RCC 7860 (cell line): ENCODE measurements at places on chromosomes 2 and 18.

GRCh38 chr2:215503381-215503780 is 67.5 kb upstream of the FN1 start:
- no peak for DNase-seq

GRCh38 chr2:133906396-133906795 is 338.1 kb upstream of the NCKAP5 start:
- DNase-seq = no peak

DNA sequence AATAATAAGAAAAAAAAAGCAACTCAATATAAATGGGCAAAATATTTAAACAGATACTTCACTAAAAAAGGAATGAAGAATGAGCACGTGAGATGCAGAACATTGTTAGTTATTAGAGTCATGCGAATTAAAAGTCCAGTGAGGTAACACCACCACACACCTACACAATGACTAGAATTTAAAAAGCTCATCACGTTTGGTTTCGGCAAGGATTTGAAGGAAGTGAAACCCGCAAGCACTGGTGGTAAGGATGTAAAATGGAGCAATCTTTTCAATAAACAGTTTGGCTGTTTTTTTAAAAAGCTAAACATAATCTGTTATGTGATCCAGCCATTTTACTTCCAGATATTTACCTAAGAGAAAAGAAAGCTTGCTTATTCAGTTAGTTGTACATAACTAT is 1181.6 kb upstream of the CELF4 start:
- no peak for DNase-seq

DNA sequence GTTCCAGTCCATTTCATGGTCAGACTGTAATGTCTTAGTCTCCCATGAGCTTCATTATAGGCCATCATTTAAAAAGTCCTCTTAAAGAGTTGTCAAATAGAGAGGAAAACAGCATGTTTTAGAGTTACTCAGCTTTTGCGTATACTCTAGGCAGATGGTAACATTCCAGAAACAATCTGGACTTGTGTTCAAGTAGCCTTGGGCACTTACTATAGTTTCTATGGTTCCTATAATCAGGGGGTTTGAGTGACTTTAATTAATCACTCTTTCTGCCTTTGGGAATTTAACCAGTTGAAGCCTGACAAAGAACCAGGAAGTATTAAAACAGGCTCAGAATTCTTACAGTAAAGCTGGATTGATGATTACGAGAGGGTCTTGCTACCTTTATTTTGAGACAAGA is 42.1 kb upstream of the SCN7A start:
- DNase-seq = no peak

- no peak for DNase-seq
These were observed 91.7 kb upstream of the MBOAT2 start for GRCh38 chr2:9095226-9095625.

- DNase-seq = no peak
These were observed 99.5 kb downstream of the MRO start for GRCh38 chr18:50720325-50720674.

DNA sequence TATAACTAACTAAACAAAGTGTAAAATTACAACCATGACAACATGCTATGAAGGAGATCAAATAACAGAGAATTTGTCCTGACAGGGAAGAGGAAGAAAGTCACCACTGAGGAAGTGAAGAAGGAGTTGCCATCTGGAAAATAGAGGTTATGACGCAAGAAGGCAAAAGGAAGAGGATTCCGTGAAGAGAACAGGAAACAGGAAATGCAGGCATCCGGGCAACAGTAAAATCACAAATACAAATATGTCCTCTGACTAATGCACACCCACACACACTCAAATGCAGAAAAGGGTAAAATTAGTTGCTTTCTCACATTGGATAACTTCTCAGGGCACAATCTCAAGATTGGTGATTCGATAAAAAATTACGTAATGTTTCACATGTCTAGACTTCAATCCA is 278.4 kb downstream of the TMX3 start:
- peak; percentile 29 for DNase-seq

- no peak for DNase-seq
These were observed 171.0 kb downstream of the SLC4A3 start for GRCh38 chr2:219798430-219798829.

GRCh38 chr2:381941-382727 is 94.2 kb upstream of the ALKAL2 start:
- no peak for DNase-seq

- no peak for DNase-seq
These were observed 167.6 kb downstream of the LNPK start for GRCh38 chr2:175834477-175834876.

DNA sequence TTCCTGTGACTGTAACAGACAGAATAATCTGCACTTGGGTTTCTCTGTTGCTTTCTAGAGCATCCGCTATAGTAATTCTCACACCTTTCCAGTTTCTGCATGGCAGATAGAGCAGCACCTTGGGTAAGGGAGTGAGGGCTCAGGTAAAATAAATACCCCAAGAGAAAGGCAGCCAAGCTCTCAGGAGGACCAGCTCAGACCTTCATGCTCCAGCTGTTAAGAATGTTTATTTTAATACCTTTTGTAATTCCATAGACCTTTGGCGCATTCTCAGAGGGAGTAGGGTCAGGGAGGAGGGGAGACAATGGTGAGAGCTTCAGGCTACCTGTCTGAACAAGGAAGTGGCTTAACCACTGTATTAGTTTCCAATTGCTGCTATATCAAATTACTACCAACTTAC is 16.2 kb upstream of the TMEM178A start:
- DNase-seq = no peak

GRCh38 chr2:43003702-43004101 is 211.3 kb upstream of the HAAO start:
- DNase-seq = no peak

DNA sequence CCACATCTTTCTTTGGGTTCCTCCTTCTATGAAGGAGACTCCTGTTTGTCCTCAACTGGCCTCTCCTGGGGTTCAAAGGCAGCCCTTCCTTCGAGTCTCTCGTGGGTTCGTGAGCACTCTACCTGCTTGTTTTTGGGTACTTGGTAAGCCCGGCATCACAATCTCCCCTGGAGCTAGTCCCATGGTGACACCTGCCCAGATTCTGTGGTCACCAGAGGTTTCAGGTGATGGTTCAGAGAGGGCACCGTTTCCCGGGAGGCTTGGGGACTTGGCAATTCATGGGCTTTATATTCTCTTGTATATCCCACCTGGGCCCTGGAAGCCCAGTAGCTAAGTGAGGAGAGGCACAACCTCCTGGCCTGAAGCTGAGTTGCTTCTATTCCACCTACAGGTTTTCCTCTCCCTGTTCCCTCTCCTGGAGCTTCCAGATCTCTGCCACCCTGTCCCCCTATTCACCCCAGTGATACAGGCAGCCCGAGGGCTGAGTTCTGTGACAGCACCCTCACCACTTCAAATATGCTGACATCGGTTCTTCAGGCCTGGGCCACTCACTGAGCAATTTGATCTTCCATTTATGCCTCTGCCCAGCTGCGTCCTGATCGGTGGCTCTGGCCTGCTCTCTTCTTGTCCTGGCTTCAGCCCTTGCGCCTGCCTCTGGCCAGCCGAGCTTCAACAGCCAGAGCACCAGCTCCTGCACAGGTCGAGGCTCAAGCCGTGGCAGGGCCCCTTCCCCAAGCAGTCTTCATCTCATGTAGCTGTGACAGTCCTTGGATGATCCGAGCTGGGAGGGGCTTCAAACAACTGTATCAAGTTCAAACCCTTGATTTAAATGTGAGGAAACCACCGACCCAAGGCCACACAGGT is 91.5 kb downstream of the MSH2 start:
- DNase-seq = no peak

GRCh38 chr2:198368089-198368488 is 563.7 kb downstream of the PLCL1 start:
- DNase-seq = no peak

- no peak for DNase-seq
These were observed 65.0 kb downstream of the UGGT1 start for GRCh38 chr2:128155970-128156369.

GRCh38 chr2:169294001-169294675 is 68.2 kb downstream of the LRP2 start:
- no peak for DNase-seq

DNA sequence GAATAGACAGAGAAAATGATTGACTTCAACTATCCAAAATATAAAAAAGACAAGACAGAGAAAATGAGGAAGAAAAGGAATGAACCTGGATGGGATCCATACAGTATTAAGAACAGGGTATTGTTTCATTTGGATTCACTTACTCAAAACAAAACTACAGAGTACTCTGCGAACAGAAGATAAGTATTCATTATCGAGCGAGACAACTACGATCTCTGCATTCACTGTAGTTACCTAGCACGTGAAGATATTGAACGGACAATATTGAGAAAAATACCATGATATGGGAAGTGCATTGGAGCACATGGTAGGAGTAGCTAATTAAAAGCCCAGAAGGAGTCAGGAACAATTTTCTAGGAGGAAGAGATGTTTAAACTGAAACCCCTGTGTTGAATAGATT is 1.0 kb upstream of the ORC2 start:
- DNase-seq = no peak

DNA sequence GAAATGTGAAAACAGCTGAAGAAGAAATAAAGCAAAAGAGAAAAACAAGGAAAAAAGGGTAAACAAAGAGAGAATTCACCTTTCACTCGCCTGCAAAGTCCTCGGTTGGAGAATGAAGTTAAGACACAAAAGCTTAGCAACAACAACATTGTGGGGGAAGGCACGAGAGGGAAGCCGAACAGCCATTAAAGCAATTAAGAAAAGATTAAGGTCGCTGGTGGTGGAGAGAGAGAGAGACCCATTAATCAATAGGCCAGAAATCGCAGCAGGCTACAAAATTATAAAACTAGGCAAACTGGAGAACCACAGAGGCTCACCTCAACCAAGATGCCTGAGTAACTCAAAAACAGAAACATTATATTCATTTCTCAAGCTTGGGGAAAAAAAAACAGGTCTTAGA is 120.0 kb upstream of the SIX3 start:
- DNase-seq = no peak

DNA sequence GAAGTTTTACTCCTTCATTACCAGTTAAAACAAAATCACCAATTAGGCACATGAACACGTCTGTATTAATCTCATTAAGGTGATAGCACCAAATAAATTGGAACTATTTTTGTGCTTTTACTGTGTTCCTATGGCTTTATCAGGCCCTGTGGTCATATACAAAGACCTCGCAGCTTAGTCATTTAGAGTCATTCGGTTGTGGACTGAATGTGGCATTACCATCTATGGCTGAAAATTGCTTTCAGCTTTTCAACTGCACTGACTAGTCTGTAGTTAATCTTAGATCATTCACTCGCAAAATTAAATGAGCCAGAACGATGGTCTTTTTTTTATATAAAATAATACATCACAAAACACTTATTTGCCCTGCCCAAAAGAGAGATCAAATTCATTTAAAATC is 601.7 kb downstream of the NR4A2 start:
- peak; percentile 16 for DNase-seq

DNA sequence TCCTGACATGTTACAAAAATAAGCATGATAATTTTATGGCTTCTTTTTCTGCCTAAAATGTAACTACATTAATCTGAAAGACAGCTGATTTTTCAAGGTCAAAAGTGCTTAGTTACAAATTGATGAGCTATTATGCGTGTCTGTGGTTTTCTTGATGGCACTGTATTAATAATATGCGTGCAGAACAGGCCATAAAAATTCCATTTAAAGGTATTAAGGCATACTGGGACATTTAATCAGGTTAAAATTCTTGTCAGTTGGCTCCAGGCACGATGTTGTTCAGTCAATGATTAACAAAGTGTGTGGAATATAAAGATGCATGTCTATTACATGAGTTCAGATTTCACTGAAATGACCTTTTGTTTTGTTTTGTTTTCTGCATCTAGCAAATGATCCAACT is 420.1 kb upstream of the ZNF804A start:
- no peak for DNase-seq

- DNase-seq = no peak
These were observed 320.0 kb downstream of the NCKAP5 start for GRCh38 chr2:133248264-133248663.

DNA sequence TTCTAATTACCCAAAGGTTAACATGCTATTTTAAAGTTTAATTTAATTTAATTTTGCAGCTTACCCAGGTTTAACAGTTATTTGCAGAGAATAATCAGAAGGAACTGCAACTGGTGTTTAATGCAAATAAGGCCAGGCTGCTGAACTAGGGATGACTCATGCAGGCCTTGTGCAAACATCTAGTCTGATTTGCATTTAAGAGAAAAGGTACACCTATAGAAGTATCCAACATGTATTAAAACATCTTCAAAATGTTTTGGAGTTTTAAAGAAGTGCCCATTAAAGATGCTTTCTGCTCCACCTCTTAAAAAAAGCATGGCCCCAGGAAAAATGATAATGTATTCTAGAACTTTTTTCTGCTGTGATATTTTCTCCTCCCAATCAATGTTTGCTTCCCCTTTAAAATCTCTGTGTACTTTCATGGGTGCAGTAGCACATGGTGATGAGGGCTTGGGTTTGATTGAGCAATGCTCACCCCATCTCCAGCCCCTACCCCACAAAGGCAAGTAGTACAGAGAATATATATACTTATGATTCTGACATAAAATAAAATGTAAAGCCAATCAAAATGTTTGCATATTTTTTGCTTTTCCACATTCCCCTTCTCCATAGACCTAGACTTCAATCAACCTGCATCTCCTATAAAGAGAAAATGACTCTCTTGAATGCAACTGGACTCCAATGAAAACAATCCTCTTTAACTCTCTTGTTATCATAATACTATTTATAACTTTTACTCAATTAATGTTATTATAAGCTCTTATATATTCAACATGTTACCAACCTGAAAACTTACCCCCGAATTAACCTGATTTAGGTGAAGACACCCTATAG is 54.1 kb downstream of the ATP8B1 start:
- no peak for DNase-seq

DNA sequence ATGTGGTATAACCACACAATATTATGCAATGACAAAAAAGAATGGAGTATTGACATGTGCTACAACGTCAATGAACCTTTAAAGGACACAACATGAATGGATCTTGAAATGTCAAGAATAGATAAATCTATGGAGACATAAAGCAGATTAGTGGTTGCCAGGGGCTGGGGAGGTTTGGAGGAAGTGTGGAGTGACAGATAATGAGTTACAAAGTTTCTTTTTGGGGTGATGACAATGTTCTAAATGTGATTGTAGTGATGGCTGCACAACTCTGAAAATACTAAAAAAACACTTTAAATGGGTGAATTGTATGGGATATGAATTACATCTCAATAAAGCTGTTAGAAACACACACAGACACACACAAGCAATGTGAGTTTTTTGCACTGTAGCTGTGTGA is 37.4 kb upstream of the C1D start:
- no peak for DNase-seq

DNA sequence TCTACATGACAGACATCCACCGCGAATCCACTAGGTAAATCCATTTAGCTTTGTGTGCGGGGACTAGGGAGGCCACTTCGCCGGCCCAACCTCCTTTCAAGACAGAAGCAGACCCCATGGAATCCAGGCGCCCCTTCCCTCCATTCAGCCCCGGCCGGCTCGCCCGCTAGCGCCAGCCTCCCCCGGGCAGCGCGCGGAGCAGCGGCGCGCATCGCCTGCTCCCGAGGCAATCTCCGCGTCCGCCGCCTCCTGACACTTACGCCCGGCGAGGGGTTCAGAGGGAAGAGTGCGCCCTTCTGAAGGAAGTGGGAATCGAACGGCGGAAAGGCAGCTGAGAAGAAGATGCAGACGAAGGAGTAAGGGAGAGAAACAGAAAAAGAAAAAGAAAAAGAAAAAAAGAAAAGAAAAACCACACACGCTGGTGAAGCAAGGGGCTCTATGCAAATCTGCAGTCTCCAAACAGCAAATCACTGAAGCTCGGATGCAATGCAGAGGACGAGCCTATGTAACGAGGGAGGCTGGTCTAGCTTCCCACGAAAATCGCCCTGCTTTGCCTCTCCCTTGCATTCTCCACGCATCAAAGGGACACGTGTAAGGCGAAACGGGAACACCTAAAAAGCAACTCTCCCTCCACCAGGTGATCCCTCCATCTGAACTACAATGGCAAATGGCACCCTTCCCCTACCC is 684.4 kb downstream of the NRXN1 start:
- no peak for DNase-seq
